Bronchial epithelial cell (primary cell): ENCODE measurements at places on chromosomes 13 and 19.

DNA sequence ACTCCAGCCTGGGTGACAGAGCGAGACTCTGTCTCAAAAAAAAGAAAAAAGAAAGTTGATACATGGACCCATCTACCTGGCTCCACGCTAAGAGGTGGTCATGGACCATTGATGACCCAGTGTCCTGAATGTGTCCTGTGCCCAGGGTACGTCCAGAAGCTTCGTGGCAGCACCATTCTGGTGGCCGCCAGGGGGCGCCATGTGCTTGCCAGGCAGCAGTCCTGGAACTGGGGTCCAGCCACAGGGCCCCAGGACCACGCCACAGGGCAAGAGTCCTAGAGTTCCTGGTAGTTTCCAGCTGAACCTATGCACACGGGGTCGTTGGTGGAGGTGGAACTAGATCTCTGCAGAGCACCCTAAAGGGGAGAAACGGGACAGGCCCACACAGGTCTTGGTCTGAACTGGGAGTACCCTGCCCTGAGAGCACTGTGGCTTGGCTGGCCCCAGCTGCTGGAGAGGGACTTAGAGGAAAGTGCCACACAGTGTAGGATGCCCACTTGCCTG lies 19.9 kb upstream of the FBXO27 start:
- DNase-seq: peak; percentile 41

DNA sequence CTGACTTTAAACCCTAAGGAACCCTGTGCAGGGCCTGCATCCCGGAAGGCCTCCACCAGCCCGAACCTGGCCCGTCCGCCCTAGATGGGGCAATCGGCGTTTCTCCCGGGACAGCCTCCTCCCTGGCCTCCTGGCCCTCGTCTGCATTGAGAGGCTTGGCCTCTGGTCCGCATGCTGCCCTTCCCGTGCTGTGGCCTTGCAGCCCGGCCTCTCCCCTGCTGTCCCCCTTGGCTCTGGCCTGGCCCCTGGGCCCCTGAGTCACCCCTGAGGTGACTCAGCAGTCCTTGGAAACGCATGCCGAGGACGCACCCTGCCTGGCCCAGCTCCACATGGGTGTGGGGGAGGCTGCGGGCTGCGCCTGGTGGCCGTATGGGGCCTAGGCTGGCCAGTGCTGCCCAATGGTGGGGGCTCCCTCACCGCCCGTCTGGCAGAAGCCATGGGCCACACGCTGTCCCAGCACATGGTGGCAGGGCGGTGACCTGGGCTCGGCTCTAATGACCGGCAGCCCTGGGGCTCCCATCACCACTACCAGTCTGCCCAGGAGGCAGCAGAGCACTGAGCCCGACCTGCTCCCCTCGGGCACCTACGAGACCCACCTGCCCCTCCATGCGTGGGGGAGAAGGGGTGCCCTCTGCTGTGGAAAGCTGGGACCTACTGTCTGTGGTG lies 25.7 kb downstream of the SH3GL1 start:
- DNase-seq: peak; percentile 67

DNA sequence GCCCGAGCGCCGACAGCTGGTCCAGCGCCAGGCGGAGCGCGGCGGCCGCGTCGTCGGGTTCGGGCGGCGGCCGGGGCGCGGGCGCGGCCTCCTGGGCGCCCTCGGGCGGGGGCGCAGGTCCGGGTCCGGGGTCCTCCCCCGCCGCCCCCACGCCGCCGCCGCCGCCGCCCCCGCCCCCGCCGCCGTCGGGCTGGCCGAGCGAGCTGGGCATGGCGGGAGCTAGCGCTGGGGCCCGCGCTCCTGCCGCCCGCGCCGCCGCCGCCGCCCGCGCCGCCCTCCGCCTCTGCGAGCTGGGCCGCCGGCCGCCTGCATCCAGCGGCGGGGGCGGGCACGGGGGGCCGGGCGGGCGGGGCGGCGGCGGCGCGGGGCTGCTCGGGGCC lies 287 bp downstream of the MEX3D start:
- no peak for DNase-seq

- DNase-seq: peak; percentile 28
These were observed 780 bp upstream of the GTF2F2 start for GRCh38 chr13:45119469-45119990.
